ENCODE measurements at places on chromosomes 2 and 18. TPM values are rescaled to one million over a fixed set of nuclear protein-coding genes. Genes with fewer than 3 reads are reported as not detected.

DNA sequence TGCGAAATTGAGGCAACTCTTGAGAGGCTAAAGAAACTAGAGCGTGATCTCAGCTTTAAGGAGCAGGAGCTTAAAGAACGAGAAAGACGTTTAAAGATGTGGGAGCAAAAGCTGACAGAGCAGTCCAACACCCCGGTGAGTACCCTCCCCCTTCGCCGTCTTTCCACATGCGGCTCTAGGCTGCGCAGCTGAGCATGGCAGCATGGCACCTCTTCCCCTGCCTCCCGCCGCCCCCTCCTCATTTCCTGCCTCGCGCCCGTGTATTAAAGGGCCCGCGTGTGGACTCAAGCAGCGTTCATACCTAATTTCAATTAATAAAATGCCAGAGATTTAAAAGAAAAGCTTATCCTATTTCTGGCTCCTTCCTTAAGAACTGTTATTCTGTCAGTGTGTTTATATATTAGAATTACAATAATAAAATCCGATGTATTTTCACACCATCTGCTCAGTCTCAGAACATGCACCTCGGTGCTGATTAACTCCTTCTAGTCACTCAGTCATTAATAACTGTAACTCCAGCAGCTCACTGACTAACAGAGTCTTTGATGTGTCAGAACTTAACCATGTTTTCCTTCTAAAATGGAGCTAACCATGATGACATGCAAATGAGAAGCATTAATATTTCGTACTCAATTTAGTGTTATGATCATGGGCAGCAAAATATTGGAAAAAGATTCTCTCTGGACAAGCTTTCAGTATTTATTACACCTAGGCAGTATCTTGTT, 137.4 kb upstream of the CDCA7 start:
- DNase-seq, result no peak

DNA sequence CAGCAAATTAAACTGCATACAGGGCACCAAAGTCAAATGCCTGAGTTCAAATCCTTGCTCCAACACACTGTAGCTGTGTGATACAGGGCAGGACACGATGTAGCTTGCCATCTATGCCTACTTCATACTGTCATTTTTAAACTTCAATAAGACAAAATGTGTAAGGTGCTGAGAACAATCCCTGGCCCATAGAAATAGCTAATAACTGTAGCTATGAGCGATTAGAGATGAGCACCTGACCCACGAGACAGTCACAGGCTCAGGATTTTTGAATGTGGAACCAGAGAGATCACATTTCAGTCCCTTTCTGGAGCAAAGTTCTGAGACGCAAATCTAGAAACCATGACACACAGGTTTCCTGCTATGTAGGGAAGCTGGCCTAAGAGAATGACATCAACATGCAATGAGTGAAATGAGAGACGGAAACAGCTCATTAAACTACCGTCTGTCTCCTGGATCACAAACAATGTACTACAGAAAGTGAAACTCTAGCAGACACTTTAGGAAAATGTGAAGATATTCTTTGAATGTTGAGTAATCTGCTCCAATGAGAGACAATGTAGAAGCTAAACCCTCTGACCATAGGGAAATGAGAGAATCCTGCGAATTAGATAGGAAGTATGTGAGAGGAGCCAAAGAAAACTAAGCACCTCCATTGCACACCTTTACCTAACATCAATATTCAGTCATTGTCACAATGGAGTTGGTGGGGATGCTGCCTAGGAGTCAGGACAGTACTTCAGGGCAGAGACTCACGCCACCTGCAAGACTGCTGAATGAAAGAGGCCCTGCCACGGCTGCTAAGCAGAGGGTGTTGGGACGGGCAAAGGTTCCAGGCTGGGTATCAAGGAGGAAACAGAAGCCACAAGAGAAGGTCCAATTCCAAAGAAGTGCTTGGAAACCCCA, 25.5 kb downstream of the B4GALT6 start:
- DNase-seq, result peak; percentile 30

DNA sequence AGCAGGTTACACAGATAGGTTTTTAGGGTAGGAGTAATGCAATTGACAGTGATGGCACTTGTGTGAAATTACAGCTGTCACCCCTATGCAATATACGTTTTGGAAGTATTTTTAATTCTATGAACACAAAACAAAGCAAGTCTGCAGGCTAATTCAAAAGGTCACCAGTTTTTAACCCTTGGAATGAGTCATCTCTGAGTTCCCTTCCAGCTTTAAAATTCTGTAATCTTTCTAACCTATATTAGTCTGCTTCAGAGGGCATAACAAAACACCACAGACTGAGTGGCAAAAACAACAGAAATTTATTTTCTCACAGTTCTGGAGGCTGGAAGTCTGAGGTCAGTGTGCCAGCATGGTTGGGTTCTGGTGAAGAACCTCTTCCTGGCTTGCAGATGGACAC, 596.9 kb upstream of the HNMT start:
- no peak for DNase-seq

DNA sequence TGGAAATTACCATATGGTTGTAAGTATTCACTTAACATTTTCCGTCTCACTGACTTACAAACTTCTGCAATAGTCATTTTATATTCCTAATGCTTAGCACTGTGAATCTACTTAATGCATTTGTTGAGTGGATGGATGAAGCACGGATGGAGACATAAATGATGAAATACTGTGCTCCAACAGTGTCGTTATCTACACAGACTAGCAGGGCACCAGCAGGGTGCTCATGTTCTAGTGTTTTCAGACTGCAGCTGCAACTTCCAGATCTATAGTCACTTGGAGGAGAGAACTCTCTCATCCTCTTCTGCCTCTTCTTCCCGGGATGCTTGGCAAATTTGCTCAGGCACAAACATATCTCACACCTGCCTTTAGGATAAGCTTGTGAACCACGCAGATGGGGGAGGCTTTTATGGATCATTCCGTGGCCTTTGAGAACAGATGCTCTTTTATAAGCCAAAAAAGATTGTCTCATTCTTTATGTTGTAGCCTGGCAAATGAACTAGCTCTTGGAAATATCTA, 797.7 kb downstream of the MBD2 start:
- DNase-seq, result no peak

DNA sequence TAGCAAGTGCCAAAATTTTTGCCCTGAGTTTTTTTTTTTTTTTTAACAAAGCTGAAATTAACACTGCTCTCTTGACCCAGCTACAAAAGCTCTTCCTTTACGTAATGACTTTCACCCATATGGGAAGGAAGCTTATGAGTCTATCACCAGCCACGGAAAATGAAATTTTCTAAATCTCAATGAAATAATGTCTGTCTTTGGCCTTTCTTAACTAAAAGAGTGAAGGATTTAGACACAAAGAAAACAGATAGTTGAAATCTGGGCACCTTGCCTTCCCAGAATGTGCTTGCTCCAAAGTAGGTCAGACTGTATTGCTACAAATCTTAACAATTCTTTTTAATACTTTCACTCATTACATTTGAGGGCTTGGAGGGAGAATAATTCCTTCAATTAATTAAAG, 180.8 kb upstream of the MGAT5 start:
- DNase-seq, result no peak

DNA sequence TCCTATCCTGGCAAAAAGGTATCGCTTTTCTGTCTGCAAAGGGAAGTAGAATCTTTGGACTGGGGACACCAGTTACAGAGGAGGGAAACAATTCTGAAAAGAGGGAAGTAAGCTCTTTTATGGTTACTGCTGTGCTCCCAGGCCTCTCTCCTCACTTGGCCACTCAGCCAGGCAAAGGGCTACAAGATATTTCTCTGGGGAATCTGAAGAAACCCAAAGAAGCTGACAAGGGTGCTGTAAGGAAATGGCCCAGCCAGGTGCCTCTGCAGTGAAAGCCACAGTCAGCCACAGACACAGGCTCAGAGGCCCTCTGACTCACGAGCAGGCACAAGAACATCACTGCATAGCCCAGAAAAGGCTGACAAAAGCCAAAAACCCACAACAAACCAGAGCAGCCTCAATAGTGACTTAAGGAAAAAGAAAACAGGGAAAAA, 5.8 kb downstream of the HDLBP start:
- no peak for DNase-seq

- peak; percentile 25 for DNase-seq
Measured at GRCh38 chr2:179410552-179411356, 146.1 kb upstream of the SESTD1 start.

DNA sequence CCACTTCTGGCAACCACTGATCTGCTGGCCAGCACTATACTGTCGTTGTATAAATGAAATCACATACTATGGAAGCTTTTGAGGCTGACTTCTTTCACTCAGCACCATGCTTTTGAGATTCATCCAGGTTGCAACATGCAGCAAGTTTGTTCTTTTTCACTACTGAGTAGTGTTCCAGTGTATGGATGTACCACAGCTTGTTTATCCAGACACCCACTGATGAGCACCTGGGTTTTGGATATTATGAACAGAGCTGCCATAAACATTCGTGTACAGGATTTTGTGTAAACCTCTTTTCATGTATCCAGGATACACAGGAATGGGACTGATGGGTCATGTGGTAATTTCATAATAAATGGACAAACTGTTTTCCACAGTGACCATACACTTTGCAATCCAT, 10.7 kb downstream of the ERCC3 start:
- DNase-seq, result no peak

- DNase-seq, result no peak
Measured at GRCh38 chr18:9846162-9846925, 39.4 kb upstream of the TXNDC2 start.

GRCh38 chr2:63041592-63041991, 9.0 kb upstream of the OTX1 start:
- DNase-seq, result no peak

GRCh38 chr2:55771612-55772011, 78.0 kb upstream of the PNPT1 start:
- peak; percentile 9 for DNase-seq

DNA sequence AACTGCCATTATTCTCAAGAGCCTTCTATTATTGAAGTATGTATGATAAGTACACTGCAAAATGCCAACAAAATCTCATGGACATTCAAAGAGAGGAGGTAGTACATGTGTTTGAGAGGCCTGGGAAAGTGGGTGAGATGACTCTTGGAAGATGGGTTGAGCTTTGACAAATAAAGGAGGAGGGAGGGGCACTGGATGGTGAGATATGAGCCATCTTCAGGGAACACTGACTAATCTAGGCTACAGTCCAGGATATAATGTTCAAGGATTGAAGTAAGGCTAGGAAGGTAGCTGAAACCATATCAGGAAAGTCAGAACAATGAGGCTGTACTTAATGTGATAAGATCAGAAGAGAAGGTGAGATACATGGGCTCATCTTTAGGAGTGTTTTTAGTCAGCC, 559.7 kb downstream of the ZEB2 start:
- no peak for DNase-seq

- DNase-seq, result no peak
Measured at GRCh38 chr2:234457421-234457820, 39.5 kb downstream of the ARL4C start.

- no peak for DNase-seq
Measured at GRCh38 chr2:1662606-1663180, 81.6 kb downstream of the PXDN start.

DNA sequence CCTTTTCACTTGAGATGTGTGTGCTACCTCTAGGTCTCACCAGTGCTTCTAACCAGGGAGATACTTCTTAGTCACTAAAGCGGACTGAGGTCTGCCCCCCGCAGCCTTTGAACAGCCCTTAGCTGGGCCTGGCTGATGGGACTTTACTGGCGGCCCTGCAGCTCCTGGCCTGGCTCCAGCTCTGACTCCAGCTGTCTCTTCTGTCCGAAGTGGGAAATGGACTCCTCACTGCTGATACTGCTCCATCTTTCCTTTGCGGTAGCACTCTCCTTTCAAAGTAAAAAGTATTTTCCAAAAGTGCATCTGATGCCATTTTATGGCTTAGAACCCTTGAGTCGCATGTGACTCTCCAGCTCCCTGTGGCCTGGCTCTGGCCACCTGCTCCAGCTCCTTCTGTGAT, 64.5 kb downstream of the ATP9B start:
- peak; percentile 11 for DNase-seq

DNA sequence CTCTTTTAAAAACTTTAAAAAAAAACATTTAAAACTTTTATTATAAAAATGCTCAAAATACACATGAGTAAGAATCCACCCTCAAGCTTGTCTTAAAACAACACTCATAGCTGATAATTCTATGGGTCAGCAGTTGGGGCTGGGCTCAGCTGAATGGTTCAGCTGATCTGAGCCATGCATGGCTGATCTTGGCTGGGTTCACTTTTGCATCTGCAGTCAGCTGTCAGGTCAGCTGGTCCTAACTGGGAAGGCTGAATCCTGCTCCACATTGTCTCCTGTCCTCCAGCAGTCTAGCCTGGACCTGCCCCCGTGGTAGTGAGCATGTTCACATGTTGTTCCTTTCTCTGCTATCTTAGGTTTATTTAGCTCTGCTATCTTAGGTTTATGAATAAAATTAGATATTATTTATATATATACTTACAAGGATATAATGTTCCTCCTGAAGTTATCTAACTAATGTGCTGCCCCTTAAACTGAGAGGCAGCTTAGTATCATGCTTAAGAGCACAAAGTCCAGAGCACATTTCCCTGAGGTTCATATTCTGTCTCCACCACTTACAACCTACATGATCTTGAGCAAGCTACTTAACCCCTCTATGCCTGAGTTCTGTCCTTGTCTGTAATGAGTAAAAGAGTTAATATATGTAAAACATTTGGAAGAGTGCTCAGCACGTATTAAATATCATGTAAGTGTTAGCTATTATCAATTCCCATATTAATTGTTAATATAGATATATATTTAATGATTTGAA, 309.4 kb downstream of the PTPRM start:
- no peak for DNase-seq

The EPHA4 gene
- polyA plus RNA-seq, result 12.2 TPM

The LIPT1 gene
- polyA plus RNA-seq, result 8.2 TPM

The APCDD1 gene
- 11.1 TPM for polyA plus RNA-seq

The SERPINB2 gene
- polyA plus RNA-seq, result 0.85 TPM

The VIL1 gene
- 0.09 TPM for polyA plus RNA-seq

The ANKRD30B gene
- not detected for polyA plus RNA-seq

The MAPK4 gene
- polyA plus RNA-seq, result 9.7 TPM

The RBM45 gene
- 9.6 TPM for polyA plus RNA-seq

The LAMA1 gene
- polyA plus RNA-seq, result 1.2 TPM

The POTEC gene
- polyA plus RNA-seq, result not detected

The TUBA4A gene
- 112 TPM for polyA plus RNA-seq

The FSHR gene
- polyA plus RNA-seq, result 0.81 TPM

Measured in hindlimb muscle (tissue), 1 donor.